Urinary bladder (tissue), 4 donors: ENCODE measurements at places on chromosomes 5 and 9.
A peak's percentile ranks its signal among the peaks of the same experiment; 100 is the strongest.

- DNase-seq, result no peak
Observed at GRCh38 chr9:25917731-25918362, 239.6 kb upstream of the TUSC1 start.

- DNase-seq, result no peak
Observed at GRCh38 chr9:127697575-127697974, 9.2 kb upstream of the CFAP157 start.

DNA sequence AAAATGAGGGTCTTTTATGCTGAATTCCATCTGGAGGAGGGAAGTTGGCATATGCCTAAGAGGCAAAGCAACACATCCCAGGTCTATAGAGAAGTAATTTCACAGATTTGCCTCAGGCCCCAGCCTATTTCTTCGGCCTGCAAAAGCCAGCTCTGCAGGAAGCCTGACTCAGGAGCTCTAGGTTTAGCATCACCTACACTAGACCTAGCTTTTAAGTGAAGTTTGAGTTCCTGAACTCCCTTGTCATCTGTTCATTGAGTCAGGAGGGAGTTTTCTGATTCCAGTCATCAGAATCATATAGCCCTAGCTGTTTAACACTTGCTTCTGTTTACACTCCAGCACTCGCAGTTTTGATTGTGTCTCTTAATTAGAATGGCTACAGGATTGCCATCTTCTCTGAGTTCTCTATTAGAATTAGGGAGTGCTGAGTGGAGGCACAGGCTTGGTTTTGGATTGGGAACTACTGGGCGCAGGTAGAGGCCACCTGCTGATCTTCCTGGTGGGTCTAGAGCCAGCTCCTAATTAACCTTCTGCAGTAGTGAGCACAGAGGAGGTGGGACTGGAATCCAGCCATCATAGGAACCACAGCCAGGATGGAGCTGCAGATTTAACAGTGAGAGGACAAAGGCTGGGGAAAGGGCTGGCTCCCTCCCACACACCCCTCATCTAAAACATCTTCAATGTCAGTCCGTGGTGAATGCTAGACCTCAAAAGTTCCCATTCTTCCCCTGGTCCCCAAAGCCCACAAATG lies 179.5 kb downstream of the TRIO start:
- no peak for DNase-seq

- no peak for DNase-seq
Observed at GRCh38 chr5:35320029-35320428, 89.7 kb upstream of the PRLR start.

DNA sequence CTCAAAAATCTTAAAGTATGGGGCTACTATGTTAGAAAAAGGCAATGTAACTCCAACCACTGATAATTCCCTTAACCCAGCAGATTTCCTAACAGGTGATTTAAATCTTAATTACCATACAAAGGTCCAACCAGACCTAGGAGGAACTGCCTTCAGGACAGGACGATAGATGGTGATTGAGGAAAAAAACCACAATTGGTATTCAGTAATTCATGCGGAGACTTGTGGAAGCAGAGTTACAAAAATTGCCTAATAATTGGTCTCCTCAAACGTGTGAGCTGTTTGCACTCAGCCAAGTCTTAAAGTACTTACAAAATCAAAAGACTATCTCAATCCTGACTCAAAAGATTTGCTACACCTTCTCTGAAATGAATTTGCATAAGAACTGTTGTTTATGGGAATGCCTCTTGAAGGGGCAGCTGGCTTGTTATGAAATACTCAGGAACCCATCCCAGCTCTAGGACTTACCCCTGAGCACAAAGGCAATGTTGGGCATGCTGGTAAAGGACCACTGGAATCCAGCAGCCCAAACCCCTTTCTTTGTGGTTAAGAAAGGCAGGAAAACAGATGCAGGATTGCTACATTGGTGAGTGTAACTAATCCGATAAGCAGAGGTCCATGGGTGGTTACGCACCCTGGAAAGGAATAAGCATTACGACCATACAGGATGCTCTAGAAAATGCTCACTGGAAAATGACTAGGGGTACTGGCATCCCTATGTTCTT lies 26.7 kb upstream of the EPB41L4A start:
- no peak for DNase-seq

- DNase-seq, result no peak
Observed at GRCh38 chr5:135481387-135481786, 29.2 kb upstream of the TIFAB start.

- DNase-seq, result no peak
Observed at GRCh38 chr9:98745470-98745869, 36.7 kb upstream of the GABBR2 start.

DNA sequence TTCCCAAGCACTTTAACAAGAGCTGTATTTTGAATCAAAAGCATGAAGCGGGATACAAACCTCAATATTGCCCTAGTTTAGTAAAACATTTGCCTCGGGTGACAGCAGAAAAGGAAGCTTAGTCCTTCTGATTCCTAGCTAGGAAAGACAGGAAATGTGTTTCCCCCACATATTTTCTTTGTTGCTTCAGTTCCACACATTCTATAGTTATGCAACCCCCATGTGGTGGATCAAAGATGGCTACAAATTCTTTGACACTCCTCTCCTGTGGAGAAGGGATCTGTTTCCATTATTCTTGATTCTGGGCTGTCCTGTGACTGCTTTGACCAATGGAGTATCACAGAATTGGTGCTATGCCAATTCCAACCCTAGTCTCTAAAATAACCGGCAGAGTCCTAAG lies 89.1 kb upstream of the SLC30A5 start:
- DNase-seq, result no peak

DNA sequence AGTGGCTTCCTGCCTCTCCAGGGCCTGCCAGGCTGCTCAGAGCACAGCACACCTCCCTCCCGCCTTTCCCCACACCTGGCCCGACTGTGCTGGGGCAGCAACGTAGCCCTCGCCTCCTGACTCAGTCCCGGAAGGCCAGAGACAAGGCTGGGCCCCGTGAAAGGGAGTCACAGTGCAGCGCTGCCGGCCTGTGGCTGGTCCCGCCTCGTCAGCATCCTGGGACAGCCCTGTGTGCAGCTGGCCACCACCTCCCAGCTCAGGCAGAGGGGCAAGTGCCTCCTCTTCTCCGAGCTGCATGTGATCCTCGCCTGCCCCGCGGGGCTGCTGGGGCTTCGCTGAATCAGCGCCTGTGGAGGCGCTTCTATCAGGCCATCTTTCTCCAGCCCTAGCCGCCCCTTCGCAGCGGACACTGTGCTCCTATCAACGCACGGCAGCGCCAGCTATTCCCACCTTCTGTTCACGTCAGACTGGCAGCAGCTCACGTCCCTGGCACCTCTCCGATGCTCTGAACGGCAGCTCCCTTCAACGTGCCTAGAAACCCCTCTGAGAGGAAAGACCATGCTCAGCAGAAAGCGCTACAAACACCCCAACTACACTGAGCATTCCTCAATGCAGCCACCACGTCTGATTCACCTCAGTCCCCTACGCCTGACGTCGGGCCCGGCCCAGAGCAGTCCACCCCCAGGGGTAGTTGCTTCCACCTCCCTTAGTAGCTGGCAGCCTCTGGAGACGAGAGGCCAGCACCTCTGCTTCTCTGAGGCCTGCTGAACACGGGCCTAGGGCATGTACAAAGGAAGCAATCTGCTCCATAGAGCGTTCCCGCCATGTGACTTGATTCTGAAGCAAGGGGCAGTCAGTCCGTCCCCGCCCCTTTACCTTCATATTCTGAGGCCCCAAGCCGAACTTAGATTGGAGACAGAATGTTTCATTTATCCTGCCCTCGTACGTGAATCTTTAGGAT lies 78.8 kb downstream of the GPR21 start:
- no peak for DNase-seq

DNA sequence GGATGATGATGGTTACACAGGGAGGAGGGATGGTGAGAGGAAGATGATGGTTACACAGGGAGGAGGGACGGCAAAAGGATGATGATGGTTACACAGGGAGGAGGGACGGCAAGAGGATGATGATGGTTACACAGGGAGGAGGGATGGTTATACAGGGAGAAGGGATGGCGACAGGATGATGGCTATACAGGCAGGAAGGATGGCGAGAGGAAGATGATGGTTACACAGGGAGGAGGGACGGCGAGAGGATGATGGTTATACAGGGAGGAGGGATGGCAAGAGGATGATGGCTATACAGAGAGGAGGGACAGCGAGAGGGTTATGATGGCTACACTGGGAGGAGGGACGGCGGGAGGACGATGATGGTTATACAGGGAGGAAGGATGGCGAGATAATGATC lies 64.1 kb upstream of the FCN1 start:
- DNase-seq, result no peak

- peak; percentile 25 for DNase-seq
Observed at GRCh38 chr9:36407122-36407723, 7.2 kb upstream of the RNF38 start.

DNA sequence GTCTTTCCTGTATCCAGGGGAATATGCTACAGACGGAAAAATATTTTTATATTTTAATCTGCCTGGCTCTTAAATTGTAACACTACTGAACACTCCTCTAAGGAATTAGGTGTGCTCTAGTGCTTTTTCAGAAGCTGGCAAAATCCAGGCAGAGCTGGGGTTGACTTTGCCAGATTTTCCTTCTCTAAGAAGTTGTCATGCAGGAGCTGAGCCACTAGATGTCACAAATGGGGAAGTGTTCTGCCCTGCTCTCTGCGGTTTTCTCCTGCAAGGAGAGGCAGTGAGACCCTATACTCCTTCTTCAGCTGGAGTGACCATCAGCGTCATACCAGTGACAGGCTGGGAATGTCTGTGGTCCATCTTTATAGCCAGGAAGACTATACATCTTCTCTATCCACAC lies 112.5 kb downstream of the HAPLN1 start:
- DNase-seq, result no peak

DNA sequence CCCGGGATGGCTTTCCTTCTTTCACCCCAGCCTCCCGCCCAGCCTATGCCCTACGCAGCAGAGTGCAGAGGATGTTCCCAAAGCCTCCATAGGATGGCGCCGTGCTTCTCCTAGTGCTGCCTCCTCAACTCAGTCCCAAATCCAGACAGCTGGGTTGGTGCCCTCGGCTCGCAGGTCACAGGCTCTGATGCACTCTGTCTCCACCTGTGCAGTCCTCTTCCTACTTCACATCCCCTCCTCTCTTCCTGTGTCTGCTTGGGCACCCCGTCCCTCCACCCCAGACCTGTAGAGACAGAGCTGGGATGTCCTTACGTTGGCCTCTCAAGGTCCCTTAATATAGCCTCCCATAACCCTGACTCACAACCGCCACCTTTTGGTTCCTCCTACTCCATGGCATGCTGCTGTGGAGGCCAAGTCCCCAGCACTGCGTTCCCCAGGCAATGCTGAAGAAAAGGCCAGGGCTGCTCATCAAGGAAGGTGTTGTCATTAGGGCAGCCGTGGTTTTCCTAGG lies 314.4 kb downstream of the GADD45G start:
- no peak for DNase-seq

- no peak for DNase-seq
Observed at GRCh38 chr5:109669991-109670706, 19.6 kb upstream of the MAN2A1 start.
